Activated CD8-positive, alpha-beta memory T cell treated with anti-CD3 and anti-CD28 coated beads for 1 hour (primary cell): ENCODE measurements at places on chromosomes 2 and 18.

- no peak for DNase-seq
Observed at GRCh38 chr2:178579006-178579405, 98.7 kb downstream of the PLEKHA3 start.

- no peak for DNase-seq
Observed at GRCh38 chr2:217812170-217812569, 190.6 kb downstream of the TNS1 start.

DNA sequence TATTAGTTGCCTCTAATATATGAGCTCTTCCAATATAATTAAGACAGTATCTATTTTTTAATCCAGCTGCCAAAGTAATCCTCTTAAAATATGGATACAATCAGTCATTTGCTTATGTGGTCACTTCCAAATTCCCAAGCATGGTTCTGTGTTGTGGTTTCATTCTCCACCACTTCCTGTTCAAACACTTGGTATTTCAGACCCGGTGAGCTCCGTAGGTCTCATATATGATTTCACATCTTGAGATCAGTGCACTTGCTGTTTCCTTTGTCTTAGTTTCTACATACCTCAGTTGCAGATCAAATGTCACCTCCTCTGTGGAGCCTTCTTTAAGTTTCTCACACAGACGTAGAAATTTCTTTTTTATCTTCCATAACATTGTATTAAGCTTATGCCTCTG, 254.2 kb downstream of the KCNS3 start:
- DNase-seq, result no peak

DNA sequence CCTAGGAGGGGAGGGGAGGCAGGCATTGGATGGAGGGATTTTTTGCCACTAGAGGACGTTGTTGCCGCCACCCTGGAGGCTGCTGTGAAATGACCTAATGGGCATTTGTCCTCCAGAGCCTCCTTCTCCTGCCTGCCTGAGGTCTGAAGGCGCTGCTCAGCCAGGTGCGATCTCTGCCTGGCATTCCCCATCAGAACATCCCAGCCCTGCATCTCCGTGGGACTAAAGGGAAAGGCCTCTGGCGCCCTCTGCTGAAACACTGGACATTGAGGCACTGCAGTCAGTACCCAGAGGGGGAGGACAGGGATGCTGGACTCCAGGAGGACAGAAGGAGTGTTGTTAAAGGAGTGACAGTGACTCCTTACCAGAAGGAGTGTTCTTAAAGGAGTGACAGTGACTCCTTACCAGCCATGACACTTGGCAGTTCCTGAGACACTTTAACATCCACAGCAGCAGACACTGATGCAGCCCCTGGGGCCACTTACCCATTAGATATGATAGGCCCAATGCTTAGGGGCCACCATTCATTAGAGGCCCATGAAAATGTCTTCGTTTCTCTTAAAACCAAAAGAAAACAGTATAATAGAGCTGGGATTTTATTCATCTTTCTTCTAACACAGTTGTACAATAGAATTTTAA, 17.0 kb downstream of the THNSL2 start:
- no peak for DNase-seq

DNA sequence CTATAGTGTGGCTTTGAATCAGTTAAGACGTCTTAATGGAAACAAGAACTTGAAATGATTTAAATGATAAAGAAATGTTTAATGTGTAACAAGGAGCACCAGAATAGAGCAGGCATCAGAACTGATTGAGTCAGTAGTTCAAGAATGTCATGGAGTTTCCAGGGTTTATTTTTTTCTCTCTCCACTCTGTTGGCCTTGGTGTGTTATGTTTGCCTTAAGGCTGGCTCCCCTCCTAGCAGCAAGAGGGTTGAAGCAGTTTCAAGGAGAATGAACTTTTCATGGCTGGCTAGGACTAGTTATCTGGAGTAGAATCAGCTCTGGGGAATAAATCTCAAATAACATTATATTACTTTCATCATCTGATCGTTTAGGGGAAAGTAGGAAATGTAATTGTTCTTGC, 13.4 kb upstream of the GLS start:
- DNase-seq, result no peak

DNA sequence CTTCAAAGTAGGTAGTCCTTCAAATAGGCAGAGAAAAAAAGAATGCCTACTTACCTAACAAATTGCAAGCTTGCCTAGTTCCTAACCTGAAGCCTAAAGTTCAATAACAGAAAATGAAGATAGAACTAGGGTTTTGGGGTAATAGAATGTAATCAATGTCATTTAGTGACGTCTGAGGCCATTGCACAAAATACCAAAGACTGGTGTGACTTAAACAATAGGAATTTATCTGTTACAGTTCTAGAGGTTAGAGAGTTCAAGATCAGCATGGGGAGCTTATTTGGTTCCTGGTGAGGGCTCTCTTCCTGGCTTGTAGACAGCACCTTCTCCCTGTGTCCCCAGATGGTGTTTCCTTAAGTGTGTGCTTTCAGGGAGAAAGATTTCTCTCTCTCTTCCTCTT, 4.7 kb upstream of the NPC1 start:
- DNase-seq, result no peak

DNA sequence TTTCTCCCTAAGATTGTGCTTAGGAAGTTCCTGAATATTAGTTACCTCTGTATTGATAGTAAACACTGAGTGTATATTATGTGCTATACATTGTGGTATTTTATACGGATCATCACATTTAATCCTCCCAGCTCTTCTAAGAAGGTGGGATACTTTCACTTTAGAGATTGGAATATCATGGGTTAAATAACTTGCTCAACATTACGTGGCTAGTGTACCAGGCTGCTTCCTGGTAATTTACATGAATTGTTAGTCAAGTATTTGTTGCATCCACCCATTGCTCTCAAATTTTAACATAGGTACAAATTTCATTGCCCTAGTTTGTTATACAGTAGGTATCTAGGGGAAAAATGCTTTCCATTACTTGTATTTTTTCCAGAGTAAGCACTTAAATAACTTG, 21.4 kb downstream of the FAM98A start:
- DNase-seq, result no peak

GRCh38 chr18:36511791-36512352, 214.4 kb downstream of the FHOD3 start:
- DNase-seq, result no peak
